ENCODE measurements at places on chromosomes 1 and 21.

GRCh38 chr1:245572709-245573108 is 417.9 kb downstream of the KIF26B start:
- DNase-seq, result no peak

DNA sequence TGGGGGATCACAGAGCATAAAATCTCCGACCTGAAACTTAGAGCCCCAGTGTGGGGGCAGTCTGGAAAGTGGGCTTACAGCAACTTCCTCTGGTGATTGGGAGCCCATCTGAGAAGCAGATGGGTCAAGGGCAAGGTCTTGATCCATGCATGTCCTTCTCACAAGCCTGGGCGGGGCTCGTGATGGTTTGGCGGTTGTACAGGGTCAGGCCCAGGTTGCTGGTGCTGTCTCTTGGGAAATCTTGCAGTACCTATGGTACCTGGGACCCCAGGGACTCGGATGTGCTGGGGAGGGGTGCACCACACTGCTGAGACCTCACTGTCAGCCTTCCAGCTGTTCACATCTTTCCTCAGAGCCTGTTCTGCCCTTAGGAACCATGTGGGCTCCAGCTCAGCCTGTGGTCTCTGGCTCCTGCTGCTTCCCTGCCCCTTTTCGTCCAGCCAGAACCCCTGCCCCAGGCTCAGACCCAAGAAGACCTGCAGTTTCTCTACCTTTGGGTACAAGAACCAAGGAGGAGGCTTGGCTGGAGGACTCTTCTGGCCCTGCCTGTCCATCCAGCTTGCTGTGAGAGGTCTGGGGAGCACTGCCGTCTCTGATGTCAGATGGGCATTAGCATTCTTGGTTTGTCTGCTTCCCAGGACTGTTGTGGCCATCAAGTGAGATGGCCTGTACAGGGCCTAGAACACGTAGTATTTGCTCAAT is 24.5 kb downstream of the WNT4 start:
- DNase-seq, result no peak

DNA sequence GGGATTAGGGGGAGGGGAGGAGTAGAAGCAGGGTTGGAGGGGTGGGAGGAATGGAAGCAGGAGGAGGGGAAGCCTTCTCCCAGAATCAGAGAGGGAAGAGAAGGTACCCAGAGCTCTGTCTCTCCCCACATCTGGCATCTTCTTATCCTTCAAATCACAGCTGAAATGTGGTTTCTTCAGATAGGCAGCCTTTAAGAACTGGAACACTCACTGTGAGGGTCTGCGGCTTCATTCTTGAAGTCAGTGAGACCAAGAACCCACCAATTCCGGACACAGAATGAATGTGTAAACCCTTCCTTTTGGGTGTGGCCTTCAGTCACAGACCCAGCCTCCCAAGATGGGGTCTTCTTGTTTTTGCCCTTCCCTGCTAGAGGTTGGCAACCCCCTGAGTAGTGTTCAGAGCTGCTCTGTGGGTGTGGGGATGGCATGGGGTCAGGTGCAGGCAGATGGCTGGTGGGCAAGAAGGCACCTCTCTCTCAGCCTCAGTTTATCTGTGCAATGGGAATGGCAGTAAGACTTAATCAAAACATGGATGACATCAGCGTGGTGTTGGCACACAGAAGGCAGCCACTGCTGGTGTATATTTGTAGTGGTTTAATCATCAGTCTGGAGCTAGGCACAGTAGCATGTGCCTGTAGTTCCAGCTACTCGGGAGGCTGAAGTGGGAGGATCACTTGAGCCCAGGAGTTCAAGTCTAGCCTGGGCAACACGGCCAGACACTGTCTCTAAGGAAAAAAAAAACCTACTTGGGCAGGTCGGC is 7.2 kb downstream of the FAAH start:
- DNase-seq, result no peak

- DNase-seq, result peak; percentile 32
Observed at GRCh38 chr1:81921344-81921743, 120.6 kb downstream of the ADGRL2 start.

GRCh38 chr1:12202190-12202497 is 27.7 kb upstream of the VPS13D start:
- DNase-seq, result no peak

GRCh38 chr1:66290761-66291530 is 243.0 kb upstream of the SGIP1 start:
- no peak for DNase-seq

GRCh38 chr1:40256401-40257084 is 1.5 kb upstream of the ZMPSTE24 start:
- DNase-seq, result no peak

DNA sequence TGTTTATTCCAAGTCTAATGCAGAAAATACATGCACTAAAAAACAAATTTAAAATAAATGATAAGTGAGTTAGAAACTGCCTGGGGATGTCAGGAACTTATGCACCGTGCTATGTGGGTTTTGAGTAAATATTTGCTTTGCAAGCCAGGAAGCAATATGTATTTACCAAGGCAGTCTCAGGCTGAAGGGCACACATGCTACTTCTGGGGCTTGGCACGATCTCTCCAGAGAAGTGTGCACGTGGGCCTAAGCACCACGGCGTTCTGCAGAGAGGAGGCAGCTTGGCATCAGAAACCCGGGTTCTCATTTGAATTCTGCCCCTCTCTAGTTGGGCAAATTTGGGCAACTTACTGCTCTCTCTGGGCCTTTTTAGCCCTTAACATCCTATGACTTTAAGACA is 72.6 kb upstream of the ROR1 start:
- DNase-seq, result no peak

GRCh38 chr1:116753312-116753711 is 918 bp upstream of the CD2 start:
- no peak for DNase-seq

- DNase-seq, result no peak
Observed at GRCh38 chr21:46266946-46267345, 18.5 kb downstream of the MCM3AP start.

DNA sequence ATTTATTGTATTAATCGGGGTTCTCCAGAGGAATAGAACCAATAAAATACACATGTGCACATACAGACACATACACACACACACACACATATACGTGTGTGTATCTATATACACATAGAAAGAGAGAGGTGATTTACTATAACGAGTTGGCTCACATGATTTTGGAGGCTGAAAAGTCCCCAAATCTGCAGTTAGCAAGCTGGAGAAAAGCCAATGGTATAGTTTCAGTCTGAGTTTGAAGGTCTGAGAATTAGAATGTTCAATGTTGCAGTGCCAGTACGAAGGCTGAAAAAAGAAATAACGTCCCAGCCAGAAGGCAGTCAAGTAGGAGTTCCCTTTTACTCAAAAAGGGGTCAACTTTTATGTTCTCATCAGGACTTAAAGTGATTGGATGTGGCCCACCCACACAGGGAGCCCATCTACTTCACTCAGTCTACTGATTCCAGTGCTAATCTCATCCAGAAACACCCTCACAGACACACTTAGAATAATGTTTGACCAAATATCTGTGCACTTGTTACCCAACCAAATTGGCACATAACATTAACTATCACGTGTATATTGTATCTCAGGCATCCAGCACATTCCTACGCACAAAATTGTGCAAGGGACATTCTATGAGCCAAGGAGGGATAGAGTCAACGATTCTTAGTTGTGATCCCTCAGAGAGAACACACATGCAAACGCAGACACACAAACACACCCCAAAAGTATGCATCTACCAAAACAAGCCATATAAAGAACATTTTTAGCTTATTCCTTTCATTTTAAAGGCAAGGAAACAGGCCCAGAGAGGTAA is 195.5 kb upstream of the DUSP10 start:
- no peak for DNase-seq

DNA sequence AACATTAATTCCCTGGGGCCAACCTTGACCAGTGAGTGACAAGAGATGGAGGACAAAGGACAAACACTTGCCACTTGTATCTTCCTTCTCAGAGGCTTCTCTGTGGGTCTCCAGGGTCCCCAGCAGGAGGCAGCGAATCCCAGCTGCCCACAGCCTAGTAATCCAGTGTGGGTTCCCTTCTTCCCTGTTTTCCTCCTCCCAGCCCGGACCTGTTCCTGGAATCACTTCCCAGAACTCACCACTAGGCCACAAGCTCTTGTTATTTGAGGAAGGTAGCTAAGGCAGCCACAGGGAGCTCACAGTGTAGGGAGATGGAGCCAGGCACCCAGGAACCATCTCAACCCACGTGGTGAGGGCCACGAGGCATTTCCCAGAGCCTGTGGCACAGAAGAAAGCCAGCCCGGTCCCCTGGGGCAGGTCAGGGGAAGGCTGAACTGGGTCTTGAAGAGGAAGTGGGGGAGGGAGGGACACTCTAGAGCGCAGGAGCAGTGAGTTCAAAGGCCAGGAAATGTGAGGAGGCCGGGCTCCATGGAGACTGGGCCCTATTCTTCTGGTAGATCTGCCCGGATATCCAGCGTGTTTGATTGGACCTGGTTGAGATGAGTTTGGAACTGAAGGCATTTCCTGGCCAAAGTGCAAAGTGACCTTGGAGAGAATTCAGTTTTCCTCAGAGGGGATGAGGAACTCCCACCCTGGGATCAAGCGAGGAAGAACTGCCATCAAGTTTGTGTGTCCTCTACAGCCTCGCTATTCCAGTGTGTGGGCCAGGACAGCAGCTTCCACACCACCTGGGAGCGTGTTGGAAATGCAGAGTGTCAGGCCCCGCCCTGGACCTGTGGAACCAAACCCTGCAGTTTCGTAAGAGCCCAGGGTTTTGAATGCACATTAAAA is 20.3 kb upstream of the C2CD2 start:
- DNase-seq, result no peak

DNA sequence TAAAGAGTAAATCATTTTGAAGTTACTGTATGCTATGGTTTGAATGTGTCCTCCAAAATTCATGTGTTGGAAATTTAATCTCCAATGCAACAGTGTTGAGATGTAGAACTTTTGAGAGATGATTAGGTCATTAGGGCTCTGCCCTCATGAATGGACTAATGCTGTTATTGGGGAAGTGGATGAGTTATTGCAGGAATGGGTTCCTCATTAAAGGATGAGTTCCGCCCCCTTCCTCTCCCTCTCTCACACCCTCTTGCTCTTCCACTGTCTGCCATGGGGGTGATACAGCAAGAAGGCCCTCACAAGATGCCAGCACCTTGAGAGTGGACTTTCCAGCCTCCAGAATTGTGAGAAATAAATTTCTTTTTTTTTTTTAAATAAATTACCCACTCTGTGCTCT is 97.6 kb downstream of the ATP1A1 start:
- no peak for DNase-seq

DNA sequence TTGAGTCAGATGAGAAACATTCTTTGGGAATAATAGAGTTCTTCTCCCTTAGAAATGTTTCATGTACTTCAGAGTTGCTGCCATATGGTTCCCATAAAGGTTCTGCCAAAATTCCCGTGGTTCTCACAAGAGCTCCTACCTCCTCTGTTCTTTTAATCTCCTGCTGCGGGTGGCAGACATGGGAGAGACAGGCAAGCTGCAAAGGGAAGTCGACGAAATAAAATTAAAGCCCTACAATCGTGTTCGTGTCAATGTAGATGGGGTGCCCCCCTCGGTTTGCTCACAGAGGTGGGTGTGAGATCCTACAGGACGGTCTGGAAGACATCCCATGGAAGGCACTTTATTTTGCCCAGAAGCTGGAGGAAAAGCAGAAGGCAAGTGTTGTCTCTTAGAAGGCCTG is 276.0 kb downstream of the RWDD3 start:
- DNase-seq, result peak; percentile 21

DNA sequence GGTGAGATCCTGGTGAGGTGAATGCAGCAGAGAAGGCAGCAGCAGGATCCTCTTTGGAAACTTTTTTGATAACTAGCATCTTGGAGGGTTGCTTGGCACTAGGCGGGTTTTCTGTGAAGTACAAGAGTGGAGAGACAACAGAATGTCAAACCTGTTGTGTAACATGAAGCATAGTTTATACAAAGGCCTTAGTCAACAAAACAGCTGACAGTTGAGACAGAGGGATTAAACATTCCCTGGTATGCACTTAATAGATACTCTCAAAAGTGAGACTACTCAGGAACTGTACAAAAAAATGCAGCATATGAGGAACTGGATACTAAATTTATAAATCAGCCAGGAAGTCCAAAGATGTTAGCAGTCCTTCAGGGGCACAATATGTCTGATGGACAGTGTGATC is 16.4 kb upstream of the CCDC17 start:
- no peak for DNase-seq

- DNase-seq, result no peak
Observed at GRCh38 chr1:40393173-40393572, 19.6 kb downstream of the SMAP2 start.

GRCh38 chr1:234979296-234980279 is 149.0 kb downstream of the TOMM20 start:
- no peak for DNase-seq

DNA sequence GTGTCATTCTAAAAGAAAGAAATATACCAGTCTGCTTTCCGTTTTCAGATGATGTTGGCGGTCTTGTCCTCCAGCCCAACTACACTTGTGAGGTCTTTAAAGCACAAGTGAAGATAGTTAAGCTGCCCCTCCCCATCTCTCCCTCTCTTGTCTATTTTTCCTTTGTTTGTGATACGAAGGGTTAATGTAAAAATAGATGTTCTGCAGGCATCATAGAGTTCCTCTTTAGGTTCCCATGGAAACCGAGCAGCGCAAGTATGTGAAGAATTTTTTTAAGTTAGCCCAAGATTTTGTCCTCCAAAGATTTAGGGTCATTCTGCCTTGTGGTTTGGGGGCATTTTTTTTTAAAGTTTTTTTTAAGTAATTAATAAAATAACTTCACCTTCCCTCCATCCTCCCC is 232.4 kb upstream of the AJAP1 start:
- DNase-seq, result no peak

- DNase-seq, result no peak
Observed at GRCh38 chr1:41913014-41913413, 5.7 kb downstream of the HIVEP3 start.

DNA sequence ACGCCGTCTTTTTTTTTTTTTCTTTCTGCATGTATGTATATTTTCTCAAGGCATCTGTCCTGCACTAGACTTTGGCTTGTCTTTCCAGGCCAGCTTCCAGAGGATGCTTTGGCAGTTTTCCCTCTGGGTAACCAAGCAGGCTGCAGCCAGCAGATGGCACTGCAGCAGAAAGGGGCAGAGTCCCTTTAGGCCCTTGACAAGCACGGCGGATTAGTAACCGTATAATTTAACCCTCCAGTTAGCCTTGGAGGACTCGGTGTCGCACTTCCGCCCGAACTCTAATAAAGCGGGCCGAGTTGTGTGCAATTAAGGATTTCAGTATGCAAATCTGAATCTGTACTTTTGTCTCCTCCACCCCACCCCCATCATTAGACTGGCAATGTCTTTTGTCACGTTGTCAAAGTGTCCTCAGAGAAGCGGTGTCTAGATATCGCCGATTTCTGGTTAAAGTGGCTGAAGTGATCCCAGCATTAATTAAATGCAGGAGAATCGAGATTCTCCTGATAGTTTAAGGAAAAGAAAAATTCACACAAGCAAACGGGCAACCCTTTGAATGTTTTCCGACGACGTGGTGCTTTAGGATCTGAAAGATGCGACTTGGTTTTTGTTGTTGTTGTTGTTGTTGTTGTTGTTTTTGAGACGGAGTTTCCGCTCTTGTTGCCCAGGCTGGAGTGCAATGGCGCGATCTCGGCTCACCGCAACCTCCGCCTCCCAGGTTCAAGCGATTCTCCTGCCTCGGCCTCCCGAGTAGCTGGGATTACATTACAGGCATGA is 1.1 kb upstream of the TMEM167B start:
- peak; percentile 53 for DNase-seq

- DNase-seq, result peak; percentile 21
Observed at GRCh38 chr1:201538612-201539551, at the start of gene NAV1. NAV1 (plus strand) TSS chr1:201539127; CDS start chr1:201622885, 83,758 bp downstream.

Data from NCI-H2171 treated with DMSO at 0.1 percent for 48 hours (cell line).